ENCODE measurements at places on chromosomes 12 and 14.

DNA sequence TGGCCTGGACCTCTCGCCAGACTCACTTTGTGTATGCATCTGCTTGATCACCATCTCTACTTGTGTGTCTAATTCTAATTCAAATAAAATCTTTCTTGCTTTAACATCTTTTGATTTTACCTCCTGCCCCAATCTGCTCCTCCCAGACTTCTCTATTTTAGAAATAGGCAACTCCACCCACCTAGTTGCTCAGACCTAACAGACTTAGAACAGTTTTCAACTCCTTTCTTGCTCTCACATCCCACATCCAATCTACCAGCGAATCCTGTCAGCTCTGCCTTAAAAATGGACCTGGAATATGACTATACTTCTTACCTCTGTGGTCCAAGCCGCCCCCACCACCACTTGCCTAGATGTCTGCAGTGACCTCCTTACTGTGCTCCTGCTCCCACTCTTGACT, 18.7 kb downstream of the NRXN3 start:
- no peak for DNase-seq

GRCh38 chr12:68532887-68533248, 77.8 kb upstream of the RAP1B start:
- no peak for DNase-seq

- DNase-seq: no peak
Measured at GRCh38 chr12:108596854-108597558, 878 bp downstream of the TMEM119 start.

DNA sequence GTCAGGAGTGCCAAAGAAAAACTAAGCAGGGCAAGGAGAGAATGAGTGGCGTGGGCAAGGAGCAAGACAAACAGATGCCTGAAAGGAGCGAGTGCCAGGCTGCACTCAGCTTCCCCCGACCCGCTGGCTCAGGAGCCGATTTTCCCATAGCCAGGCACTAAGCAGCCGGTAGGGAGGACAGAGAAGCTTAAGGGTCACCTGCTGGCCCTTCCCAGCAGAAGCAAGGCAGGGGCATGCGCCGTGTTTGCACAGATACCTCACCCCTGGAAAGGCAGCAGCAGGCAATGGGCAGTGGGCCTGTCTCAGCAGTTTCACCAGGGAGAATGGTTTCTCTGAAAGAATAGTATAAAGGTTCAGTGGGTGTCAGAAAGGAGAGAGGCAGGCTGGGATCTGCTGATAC, 104.9 kb upstream of the FKBP4 start:
- DNase-seq: no peak

DNA sequence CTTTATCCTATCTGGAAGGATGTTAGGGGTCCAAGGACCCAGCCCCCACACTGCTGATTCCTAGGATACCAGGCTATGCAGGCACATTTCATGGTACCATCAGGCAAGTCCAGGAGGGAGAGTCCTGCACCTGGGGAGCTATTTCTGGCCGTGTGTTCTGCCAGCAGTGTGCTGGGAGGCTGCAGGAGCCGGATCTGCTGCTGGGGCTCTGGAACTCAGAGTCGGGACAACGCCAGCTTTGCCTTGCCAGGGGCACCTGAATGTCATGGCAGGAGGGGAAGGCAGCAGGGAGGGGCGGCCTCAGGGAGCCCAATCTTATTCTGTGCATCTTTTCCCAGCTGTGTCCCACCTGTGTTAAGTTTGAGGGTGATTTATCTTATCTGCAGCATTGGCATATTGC, 17.8 kb downstream of the SRRM4 start:
- no peak for DNase-seq

DNA sequence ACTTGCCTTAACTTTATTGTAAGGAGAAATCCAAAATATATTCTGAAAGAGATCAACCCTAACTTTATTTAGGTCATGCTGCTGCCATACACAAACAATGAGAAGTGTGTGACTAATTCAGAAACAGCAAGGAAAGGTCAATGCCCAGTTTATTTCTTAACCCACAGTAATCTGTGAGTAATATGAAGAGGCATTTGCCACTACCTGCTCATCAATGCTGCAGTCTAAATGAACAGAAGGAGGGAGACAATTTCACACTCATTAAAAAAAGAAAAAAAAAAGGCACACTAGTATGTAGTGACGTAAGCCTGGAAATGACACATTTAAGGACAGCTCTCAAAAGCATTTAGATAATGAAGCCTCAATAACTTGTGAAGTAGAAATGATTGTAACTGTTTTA, 90.5 kb upstream of the FOXN3 start:
- no peak for DNase-seq

Measured in left renal pelvis (tissue), 4 donors.